ENCODE measurements at places on chromosomes 1 and 21. TPM values are rescaled to one million over a fixed set of nuclear protein-coding genes. Genes with fewer than 3 reads are reported as not detected.

The PLEKHA6 gene
- 53.8 TPM for total RNA-seq

The GLIS1 gene
- 2.6 TPM for total RNA-seq

The ANXA9 gene
- total RNA-seq, result 0.18 TPM

The RGS8 gene
- total RNA-seq, result not detected

The S100A4 gene
- 55.8 TPM for total RNA-seq

The SPRR2E gene
- total RNA-seq, result not detected

The HSPA6 gene
- total RNA-seq, result 4.3 TPM

The RHD gene
- total RNA-seq, result not detected

The AZIN2 gene
- total RNA-seq, result 2.2 TPM

The KCNJ9 gene
- total RNA-seq, result not detected

The PLA2G2C gene
- total RNA-seq, result not detected

The SDC3 gene
- 10.0 TPM for total RNA-seq

DNA sequence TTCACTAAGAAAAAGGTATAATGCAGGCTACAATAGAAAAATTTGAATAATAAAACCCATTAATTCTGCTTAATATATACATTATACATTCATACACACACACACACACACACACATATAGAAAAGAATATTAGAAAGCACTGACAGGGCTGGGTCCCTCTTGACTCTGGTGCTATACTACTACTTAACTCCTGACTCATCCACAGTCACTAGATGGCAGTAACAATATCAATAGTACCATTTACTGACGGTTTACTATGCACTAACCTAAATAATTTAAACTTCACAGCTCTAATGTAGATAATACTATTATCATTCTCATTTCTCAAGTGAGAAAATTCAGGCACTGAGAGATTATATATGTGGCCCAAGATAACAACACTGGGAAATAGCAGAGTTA, 87.5 kb downstream of the COP1 start:
- DNase-seq, result peak; percentile 33

- peak; percentile 67 for DNase-seq
These were observed 68.5 kb downstream of the NIBAN1 start for GRCh38 chr1:184905601-184906322.

DNA sequence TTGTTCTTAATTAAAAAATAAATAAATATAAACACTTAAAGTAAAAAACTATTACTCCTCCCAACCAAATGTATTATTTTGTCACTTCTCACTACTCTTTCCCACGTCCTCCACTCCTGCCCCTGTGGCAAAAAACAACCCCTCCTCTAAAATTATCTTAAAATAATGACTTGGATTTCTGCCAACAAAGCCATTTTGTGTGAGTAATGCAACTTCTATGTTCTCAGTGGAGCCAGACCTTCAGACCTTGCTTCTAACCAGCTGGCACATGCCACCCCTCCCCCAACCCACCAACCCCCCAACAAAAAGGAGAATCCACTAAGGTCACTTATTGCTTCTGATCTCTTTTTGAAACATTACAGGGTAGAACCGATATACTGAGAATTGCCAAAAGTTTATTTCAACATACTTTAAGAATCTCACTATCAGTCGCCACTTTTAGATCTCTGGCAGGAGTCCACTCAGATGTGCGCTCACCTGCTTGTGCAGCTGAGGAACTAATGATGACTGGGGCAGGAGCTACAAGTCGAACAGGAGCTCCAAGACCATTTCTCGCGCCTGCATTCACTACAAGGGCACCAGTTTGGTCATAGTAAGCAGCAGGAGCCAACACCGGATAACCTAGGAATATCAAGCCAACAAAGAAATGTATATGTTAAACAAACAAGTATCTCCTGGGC, 58.3 kb upstream of the SDC3 start:
- DNase-seq, result peak; percentile 38

- no peak for DNase-seq
These were observed 735.4 kb downstream of the LTN1 start for GRCh38 chr21:28257276-28257675.

DNA sequence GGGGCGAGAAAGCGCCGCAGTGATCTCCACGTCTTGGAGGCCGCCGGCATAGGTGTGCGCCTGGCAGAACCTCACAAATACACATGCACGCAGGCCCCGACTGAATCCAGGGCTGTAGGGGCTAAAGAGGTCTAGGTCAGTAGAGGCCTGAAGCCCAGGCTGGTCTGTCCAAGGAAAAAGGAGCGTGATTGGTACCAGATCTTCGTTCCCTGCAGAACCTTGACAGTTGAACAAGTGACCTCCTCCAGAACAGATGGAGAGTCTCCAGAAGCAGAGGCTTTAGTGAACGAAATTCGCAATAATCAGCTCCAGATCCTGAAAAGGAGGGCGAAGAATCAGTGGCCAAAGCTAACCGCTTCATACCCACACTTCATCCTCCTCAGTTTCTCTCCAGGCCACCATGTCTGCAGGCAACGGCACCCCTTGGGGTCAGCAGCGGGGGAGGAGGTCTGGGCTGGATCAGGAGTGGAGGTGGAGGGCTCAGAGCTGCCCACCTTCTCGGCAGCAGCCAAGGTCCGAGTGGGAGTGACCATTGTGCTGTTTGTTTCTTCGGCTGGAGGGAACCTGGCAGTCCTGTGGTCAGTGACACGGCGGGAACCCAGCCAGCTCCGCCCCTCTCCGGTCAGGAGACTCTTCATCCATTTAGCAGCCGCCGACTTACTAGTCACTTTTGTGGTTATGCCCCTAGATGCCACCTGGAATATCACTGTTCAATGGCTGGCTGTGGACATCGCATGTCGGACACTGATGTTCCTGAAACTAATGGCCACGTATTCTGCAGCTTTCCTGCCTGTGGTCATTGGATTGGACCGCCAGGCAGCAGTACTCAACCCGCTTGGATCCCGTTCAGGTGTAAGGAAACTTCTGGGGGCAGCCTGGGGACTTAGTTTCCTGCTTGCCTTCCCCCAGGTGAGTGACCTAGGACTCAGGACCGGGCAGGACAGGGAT, 749 bp upstream of the PEX11B start:
- peak; percentile 82 for DNase-seq

GRCh38 chr1:18387307-18387706, 93.4 kb upstream of the KLHDC7A start:
- DNase-seq, result no peak

DNA sequence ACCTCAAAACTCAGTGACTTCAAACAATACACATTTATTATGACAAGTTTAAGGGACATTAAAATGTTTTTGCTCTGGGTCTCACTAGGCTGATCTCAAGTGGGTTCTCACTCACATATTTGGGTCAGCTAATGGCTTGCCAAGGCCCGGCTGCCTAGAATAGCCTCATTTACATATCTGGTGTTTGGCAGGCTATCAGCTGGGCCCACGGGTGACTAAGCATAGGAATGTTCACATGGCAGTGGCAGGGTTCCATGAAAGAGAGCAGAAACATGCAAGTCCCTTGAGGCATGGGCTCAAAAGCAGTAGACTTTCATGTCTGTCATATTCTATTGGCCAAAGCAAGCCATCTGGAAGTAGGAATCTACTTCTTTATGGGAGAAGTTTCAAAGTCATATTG, 492.6 kb downstream of the KCNT2 start:
- peak; percentile 14 for DNase-seq

DNA sequence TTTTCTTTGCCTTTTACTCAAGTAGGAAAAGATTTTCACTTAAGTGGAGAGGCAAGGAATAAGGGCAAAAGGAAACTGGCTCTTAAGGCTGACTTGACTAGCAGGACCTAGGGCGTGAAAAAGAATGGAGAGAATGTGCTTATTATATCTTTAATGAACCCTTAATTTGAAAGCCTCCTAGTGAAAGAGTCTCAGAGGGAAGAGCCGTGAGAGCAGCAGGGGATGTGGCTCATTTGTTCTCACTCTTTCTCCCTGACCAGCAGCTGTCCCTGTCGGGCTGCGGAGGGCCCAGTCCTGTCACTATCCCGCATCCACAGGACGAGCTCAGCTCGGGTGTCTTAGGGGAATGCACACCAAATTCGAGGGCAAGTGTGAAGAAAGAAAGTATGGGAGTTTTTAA, 180.1 kb downstream of the EDEM3 start:
- DNase-seq, result no peak

GRCh38 chr1:112706505-112707220, at the start of gene RHOC:
Gene RHOC, minus strand, starts transcription at chr1:112707127. Its CDS starts 3,328 bp downstream, at chr1:112703799.
- peak; percentile 76 for DNase-seq

- no peak for DNase-seq
These were observed 630 bp downstream of the HPCA start for GRCh38 chr1:32886828-32887414.

- DNase-seq, result no peak
These were observed 383.7 kb downstream of the ZP4 start for GRCh38 chr1:237507005-237507404.

DNA sequence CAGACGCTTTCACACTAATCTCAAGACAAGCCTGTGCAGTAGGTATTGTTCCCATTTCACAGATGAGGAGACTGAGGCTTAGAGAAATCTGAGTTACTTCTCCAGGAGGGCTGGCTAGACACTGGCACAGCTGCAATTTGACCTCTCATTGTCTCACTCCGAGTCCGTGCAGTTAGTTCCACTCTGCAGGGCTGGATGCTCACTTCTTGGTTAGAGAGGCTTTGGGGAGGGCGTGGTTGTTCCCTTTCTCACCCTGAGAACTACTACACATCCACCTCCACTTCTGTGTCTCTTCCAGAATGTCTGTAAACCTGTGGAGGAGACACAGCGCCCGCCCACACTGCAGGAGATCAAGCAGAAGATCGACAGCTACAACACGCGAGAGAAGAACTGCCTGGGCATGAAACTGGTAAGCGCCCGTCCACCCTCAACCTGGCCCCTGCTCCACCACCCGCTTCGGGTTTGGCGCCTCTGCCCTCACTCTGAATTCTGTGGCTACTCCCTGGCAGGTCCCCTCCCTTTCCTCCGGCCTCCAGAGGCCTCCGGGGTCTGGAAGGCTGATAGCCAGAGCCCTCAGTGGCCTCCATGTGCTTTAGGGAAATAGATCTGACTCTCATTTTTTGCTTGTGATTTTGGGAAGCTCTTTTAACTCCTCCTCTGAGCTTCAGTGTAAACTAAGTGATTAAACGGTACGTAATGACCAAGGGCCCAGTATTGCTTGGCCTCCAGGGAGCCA, 29.1 kb downstream of the EIF2D start:
- no peak for DNase-seq

DNA sequence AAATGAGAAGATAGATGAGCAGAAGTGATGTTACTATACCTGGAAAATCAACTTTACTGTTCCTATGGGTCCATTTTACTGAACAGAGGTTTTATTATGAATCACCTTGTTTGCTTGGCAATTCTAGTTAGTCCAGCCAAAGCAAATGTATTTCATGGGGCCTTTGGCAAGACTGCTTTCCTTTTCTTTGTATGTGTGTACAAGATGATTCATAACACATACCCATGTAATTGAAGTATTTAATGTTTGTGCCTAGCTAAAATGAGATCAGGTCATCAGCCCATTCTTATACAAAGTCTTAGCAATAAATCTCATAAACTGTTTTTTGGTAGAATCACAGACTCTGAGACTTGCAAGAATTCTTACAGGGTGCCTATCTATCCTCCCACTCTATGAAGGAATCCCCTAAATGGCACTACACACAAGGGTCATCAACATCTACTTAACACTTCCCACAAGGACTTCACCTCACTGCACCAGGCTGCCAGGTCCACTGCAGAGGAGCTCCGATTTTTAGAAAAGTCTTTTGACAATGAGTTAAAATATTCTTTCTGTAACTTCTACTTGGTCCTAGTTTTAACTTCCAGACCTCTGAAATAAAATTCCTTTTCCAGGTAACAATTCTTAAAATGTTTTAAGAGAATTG, 58.5 kb downstream of the LPAR3 start:
- DNase-seq, result peak; percentile 95

- no peak for DNase-seq
These were observed 287.8 kb downstream of the LMX1A start for GRCh38 chr1:165068741-165069140.

GRCh38 chr1:5161372-5161771, 507.0 kb downstream of the AJAP1 start:
- no peak for DNase-seq

DNA sequence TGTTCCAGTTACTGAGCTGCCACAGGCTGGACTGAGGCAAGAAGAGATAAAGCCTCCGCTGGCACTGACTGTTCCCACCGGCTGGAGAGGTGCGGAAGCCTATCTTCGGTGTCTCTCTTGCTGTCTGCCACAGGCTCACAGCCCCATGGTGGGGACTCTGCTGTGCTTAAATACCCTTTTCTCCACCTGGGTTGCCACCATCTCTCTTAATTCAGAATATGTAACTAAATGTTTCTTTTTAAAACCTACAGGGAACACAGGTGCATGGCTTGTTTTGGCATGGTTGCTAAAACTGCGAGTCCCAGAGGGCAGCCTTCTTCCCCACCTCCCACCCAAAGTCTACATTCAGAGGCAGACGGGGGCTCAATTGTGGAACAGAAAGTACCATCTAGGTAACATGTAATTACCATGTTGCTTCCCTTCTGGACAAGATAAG, 8.1 kb upstream of the LBR start:
- no peak for DNase-seq

DNA sequence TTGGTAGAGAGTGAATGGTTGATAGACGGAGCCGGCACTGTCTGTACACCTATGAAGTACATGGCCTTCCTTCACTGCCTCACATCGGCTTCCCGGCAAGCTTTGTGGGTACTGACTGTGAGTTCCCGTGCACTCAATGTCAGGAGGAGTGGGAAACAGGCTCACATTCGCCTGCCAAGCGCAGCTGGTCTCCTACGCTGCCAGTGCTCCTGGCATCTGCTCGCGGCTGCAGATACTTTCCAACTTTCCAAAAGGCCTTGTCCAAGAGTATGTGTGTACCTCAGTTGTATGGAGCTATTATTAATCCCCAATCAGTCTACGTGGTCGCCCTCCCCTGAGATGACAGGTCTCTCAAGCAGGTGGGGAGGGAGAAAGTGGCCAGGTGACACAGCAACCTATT, 180.8 kb downstream of the ZSCAN20 start:
- no peak for DNase-seq

GRCh38 chr1:169098380-169098779, 8.1 kb upstream of the ATP1B1 start:
- DNase-seq, result no peak

DNA sequence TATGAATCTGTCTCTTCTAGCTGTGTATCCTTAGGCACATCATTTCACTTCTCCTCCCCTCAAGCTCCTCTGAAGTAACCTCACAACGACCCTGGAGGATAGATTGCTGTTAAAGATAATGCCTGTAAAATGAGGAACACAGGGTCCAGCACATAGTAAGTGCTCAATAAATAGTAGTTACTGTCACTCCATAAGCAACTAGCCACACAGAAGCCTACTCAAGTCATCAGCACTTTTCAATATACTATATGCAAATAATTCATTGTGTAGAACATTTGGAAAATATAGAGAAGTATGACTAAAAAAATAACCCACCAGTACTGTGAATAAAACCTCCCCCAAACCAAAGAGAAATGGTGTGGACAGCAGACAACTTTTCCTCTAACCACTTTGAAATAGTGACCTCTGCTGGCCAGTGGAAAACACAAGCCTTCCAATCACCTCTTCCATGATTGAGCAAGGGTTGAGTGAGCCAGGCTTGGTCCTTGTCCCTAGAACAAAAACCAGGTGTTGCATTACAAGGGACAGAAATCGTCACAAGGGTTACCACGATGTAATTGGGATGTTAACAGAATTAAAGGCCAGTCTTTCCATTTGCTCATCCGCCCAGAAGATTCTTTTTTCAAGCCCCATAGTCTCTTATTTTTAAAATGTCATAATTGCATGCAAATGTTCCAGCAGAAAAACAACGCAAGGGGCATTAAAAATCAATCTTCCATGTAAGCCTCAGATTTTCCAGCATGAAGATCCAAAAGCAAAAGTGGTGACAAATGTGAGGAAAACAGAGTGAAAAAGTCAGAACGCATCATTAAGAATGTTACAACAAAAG, 15.7 kb upstream of the GLIS1 start:
- peak; percentile 82 for DNase-seq

GRCh38 chr1:191963781-191964455, 194.3 kb upstream of the RGS18 start:
- no peak for DNase-seq
